ENCODE measurements at places on chromosomes 2 and 18.

GRCh38 chr2:172489681-172490080 is 62.3 kb downstream of the ITGA6 start:
- DNase-seq = no peak

GRCh38 chr2:164701565-164701964 is 80.3 kb upstream of the GRB14 start:
- no peak for DNase-seq

DNA sequence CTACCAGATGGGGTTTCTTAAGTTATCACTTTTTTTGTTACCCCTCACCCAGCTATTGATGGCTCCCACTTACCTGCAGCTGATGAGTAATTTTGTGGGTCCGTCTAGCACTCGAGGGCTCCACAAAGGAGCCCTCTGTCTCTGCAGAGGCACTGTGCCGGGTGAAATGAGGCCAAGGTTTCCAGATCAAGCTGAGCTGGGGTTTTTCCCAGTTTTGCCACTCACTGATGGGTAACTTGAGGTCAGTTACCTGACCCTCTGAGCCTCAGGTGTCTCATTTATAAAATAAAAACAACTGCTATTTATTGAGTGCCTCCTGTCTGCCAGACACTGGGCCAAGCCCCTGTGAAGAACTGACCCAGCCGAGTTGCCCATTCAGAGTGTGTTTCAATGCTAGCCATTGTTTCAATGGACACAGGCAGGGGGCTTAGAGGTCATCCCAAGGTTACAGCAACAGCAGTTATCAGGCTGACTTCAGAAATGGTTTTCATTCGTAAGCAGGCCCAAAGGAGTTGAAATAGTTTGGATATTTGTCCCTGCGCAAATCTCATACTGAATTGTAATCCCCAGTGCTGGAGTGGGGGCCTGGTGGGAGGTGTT is 192.9 kb downstream of the NCK2 start:
- no peak for DNase-seq

- DNase-seq = no peak
These were observed 786 bp downstream of the TAF1B start for GRCh38 chr2:9844036-9844483.

GRCh38 chr18:22153428-22153827 is 16.0 kb upstream of the GATA6 start:
- no peak for DNase-seq

DNA sequence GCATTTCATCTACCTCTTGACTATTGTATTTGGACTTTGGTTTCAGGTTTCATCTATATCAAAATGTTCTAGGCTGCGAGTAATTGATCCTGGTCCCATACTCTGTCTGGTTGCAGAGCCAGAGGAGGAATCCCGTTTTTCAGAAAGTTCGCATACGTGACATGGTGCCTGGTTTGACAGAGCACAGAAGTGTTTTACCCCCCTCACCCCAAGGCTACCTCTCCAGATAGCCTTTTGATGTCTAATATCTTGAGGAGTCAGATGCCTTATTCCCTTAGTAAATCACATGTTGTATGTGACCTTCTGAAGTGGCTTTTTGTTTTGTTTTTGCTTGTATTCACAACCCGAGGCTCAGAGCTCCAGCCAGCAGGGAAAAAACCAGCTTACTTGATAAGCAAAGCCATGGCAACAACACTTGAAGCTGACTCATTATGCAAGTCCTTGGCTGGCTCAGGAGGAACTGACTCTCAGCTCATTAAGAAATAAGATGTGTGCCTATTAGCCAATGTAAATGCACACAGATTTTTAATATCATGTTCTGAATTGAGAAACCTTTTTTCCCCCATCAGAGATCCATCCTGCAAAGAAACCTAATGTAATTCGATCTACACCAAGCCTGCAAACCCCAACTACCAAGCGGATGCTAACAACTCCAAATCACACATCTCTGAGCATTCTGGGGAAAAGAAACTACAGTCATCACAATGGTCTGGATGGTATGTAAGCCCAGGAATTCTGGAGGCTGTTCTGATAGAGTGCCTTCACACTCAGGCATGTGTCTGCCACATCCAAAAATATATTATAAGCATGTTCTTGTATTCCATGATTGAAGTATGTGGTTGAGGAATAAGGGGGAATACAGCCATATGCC is 41.4 kb downstream of the OXER1 start:
- peak; percentile 66 for DNase-seq
